Activated CD4-positive, CD25-positive, alpha-beta regulatory T cell treated with anti-CD3 and anti-CD28 coated beads, Interleukin-2, amount 50 U/mL, for 24 hours (primary cell): ENCODE measurements at places on chromosomes 5 and 9.

DNA sequence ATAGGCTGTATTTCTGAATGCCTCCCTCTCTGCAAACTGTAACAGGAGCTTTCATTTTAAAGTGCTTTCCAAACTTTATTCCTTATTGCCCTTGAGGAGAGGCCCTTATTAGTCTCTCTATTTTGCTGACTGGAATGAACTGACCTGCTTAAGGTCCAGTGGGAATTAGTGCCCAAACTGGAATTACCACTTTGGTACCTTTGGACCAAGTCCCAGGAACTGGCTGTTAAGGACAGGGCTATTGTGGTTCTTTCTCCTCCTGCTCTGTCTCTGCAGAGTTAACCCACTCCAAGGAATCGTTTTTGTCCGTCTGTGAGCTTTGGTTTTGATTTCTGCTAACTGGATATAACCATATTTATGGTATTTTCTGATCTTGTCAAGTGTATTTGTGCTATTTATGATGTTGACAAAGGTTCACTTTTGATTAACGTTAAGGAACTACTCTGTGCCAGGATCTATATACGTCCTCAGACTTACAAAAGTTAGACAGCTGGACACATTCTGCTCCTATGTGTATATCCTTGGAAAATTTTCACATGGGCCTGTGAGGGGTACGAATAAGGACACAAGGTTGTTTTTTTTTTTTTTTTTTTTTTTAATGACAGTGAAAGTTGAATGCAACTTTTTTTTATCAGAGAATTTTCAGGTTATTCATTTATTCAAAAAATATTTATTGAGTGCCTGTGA lies 189.1 kb upstream of the ANKRD55 start:
- ATAC-seq: no peak

- ATAC-seq: no peak
These were observed 45.6 kb upstream of the RAI14 start for GRCh38 chr5:34610546-34610945.

DNA sequence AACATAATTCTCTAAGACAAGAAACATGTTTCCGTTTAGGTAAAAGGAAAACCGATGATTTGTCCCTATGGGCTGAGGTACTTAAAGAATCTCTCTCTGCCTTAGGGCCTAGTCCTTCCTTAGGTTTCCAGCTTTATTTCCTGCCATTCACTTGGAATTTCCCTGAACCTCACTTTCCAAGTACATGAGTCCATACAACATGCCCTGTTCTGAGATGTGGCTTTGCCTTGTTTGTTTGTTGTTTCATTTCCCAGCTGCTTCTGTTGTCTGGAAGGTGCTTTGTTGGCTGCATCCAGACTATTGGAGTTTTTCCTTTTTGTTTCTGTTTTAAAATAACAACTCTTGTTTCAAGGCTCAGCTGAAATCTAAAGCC lies 95.2 kb downstream of the ALDH1A1 start:
- ATAC-seq: no peak

DNA sequence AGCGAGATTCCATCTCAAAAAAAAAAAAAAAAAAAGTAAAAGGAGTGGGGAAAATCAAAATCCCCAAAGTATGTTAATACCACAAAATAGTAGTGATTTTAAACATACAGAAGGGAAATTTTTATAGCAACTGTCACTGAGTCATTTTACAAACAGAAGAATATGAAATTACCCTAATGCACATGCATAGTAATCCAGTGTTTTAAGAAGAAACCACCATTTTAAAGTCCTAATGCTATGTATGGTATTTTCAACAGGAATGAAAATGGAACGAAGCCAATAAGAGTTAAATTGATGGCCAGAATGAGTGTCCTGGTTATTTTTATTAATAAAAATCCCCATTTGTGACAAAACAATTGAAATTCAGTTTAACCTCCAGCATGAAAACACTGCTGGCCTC lies 26.7 kb upstream of the NXNL2 start:
- ATAC-seq: no peak

- no peak for ATAC-seq
These were observed 66.4 kb upstream of the SUSD1 start for GRCh38 chr9:112241491-112241890.

- no peak for ATAC-seq
These were observed 62.2 kb upstream of the ANGPTL2 start for GRCh38 chr9:127184641-127185040.

DNA sequence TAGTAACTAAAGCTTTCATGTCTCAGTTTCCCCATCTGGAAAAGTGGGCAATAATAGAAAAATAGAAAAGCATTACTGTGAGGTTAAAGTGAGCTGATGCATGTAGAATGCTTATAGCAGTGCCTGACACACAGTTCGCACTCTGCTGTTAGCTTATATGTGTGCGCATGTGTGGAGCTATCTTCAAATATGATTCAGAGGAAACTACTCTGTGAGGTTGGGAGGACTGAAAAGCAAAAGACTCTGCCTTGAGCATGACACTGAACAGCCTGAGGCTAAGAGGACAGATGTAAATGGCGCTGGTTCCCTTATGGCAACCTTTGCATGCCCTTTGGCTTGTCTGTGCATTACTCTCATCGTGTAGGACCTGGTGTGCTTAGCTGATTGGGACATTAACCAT lies 19.4 kb downstream of the NTRK2 start:
- ATAC-seq: no peak

GRCh38 chr9:83336706-83337105 lies 201.5 kb downstream of the FRMD3 start:
- ATAC-seq: no peak

DNA sequence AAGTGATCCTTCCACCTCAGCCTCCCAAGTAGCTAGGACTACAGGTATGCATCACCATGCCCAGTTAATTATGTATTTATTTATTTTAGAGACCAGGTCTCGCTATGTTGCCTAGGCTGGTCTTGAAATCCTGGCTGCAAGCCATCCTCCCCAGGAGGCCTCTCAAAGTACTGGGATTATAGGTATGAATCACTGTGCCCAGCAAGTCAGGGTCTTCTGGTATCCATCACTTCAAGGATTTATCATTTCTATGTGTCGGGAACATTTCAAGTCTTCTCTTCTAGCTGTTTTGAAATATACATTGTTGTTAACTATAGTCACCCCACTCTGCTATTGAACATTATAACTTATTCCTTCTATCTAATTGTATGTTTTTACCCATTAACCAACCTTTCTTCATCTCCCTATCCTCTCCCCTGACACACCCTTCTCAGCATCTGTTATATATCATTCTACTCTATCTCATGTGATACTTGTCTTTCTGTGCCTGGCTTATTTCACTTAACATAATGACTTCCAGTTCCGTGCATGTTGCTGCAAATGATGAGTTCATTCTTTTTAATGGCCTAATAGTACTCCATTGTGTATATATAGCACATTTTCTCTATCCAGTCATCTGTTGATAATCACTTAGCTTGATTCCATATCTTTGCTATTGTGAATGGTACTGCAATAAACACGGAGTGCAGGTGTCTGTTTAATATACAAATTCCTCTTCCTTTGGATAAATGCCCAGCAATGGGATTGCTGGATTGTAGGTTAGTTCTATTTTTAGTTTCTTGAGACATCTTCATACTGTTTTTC lies 26.4 kb downstream of the UTP15 start:
- ATAC-seq: no peak

DNA sequence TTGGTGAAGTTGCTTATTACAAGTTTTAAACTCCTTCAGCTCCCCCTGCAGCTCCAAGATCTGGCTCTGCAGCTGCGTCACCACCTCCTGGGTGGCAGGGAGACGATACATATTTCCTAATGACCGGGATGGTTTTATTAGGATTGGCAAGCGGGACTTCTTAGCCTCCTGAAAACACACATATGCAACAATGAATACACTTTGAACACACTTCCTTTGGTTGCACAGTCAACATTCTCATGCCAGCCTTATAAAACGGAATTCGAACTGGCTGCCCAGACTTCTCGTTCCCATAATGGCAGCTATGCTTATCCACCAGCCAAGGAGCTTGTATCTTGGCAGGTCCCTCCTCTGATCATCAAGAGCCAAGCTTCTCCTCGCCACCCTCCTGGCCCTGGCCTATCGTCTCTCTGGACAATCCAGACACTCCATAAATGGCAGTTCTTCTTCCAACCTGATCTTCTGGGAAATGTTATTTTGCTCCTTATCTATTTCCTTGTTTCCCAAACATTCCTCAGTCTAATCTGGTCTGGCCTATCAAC lies 131.9 kb downstream of the CDK5RAP2 start:
- no peak for ATAC-seq

- ATAC-seq: no peak
These were observed 8.1 kb downstream of the SETD9 start for GRCh38 chr5:56917534-56917933.
